HuH-7.5 (cell line): ENCODE measurements at places on chromosomes 4 and X.

- no peak for DNase-seq
These were observed 103.8 kb upstream of the QRFPR start for GRCh38 chr4:121484633-121485032.

DNA sequence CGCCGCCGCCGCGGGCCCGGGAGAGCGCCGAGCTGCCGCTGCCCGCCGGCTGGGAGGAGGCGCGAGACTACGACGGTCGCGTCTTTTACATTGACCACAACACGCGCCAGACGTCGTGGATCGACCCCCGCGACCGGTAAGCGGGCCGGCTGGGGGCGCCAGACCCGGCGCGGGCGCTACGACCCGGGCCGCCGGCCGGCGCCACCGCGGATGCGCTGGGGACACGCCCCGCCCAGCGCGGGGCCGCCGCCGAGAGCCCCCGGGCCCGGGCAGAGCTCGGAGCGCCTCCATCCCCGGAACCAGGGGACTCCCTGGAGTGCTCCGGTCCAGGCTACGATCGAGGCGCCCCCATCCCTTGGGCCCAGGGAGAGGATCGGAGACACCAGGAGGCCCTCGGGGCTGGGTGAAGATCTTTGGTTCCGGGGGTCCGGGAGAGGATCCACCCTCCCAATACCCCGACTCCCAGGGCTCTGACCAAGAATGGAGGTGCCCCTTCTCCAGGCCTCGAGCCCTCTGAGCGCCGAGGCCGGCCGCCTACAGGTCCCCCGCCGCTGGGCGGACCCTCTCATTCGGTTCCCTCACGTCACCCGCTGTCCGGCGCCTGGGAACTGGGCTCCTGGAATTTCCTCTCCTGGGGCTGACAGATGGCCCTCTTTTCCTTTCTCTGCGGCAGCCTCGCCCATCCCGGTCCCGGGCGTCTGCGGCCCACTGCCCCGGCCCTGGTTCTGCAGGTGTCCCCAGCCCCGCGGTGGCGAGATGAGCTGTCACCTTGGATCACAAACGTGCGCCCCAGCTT, 48.8 kb downstream of the CLDN34 start:
- no peak for DNase-seq

DNA sequence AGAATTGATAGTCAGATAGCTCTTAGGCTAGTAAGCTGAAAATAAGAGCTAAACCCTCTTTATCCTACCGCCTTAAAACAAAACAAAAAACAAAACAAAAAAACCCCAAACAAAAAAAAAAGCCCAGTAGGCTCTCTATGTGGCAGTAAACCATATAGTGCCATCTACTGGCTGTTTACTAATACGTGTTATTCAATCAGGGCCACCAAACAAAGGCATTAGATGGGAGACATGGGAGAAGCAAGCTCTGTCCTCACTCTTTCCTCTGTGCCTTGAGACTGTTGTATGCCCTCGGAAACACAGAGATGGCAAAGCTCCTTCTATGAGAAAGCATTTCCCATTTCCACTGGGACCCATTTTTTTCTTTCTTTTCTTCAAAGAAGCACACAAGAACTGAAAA, 148.8 kb upstream of the MID1 start:
- DNase-seq, result peak; percentile 4

DNA sequence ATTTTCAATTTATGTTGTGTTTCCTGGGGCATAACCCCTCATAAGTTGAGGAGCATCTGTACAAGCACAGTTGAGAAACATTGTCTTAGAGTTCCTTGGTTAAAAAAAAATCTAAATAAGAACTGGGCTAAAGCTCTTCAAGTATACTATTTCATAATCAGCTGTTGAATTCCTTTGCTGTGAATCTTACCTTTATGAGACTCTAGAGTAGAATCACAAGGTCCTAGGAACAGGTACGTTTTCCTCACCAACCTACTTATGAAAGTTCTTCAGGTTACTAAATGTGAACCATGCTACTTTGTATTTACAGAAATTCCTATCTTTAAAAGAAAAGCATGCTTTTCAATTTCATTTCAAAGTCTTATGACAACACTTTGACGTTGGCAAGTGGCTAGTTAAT, 20.9 kb upstream of the SOD3 start:
- DNase-seq, result no peak

- DNase-seq, result no peak
These were observed 81.7 kb upstream of the ARHGAP24 start for GRCh38 chr4:85393201-85393600.

DNA sequence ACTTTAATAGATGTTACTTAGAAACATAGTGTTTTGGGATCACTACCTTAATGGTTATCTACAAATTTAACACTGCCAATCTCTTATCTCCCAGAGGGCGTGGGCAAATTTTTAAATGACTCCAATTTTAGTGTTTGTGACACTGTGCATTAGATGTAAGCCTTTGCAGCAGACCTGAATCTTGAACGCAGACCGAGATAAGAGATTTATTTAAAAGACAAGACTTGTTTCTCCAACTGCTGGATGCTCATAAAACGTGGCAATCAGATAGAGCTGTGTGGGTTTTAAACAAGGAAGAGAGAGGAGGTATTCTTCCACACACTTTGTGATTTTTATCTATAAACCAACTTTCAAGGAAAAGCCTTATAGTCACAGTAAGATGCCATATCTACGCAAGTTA, 252.5 kb upstream of the NR3C2 start:
- no peak for DNase-seq
